Left colon (tissue), 2 donors: ENCODE measurements at places on chromosomes 7 and 10.

DNA sequence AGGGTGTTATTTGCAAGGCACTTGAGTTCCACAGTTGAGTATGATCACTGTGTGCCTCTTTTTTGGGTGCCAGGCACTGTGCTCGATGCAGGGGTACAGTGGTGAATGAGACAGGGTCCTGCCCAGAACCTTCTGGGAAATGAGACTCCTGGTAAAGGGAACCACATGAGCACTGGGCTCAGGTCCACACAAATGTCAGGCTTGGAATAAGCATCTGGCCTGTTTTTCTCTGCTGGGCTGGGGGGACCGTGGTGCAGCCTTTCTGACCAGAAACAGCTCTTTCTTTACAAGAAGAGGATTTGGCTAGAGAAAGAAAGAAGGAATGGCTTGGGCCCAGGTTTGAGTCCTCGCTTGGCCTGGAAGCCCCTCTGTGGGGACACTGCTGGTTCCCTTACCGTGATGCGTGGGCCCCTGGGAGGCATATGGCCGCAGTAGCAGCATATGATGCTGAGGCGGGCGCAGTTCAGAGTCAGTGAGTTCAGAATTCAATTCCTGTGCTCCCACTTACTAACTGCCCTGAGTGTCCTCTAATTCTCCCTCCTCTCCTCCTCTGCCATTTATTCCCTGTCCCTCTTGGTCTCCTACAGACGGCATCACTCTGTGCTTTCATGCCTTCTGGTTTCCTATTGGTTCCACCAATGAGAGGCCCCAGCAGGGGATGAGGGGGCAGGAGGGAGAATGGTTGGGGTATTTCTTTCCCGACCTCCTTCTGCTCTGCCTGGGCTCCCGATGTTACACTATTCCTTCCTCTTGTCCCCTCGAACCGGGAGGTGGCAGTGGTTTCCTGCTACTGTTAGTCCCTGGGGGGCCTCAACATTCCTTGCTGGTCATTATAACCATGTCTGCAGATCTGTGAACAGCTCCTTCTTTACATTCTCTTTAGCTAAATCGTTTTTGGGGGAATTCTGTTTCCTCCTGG lies 9.6 kb upstream of the KCP start:
- no peak for DNase-seq

GRCh38 chr10:86336341-86336740 lies 30.3 kb downstream of the GRID1 start:
- no peak for DNase-seq

DNA sequence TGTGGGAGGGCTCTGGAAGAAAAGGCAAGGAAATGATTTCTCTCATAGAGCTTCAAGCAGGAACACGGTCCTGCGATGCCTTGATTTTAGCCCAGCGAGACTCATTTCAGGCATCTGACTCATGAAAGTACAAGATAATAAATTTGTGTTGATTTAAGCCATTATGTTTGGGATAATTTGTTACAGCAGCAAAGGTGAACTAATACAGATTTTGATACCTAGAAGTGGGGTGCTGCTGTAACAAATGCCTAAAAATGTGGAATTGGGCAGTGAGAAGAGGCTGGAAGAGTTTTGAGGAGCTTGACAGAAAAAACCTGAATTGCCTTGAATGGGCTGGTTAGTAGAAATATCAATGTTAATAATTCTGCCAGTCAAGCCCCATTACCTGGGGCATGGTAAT lies 44.1 kb upstream of the NRF1 start:
- DNase-seq, result no peak

DNA sequence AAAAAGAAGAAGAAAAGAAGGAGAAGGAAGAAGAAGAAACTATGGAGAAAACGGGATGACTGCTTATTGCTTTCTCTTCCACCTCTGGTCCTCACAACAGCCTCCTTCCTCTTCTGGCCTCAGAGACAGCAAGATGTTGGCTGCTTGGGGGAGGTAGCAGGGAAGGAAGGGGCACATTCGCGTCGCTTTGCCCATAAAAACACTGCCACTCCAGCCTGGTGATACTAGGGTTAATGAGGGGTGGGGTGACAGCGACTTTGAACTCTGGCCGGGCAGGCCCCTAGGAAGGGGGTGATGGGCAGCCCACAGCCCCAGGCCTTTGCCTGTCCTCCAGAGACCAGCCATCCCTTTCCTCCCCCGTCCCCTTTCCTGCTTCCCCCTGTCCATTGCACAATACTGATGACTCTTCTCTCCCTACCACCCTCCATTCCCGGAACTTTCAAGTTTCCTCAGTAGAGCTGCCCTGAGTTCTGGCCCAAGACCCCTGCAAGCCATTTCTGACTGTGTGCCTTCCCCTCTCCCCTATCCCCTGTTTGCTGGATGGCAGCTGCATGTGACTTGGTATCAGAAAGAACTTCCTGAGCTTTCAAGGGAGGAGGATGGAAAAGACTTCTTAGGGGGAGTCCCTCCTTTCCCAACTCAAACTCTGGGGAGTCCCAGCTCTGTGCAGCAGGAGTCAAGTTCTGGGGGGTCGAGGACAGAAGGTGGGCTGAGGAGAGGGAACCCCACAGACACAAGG lies 2.2 kb upstream of the CUEDC2 start:
- no peak for DNase-seq

DNA sequence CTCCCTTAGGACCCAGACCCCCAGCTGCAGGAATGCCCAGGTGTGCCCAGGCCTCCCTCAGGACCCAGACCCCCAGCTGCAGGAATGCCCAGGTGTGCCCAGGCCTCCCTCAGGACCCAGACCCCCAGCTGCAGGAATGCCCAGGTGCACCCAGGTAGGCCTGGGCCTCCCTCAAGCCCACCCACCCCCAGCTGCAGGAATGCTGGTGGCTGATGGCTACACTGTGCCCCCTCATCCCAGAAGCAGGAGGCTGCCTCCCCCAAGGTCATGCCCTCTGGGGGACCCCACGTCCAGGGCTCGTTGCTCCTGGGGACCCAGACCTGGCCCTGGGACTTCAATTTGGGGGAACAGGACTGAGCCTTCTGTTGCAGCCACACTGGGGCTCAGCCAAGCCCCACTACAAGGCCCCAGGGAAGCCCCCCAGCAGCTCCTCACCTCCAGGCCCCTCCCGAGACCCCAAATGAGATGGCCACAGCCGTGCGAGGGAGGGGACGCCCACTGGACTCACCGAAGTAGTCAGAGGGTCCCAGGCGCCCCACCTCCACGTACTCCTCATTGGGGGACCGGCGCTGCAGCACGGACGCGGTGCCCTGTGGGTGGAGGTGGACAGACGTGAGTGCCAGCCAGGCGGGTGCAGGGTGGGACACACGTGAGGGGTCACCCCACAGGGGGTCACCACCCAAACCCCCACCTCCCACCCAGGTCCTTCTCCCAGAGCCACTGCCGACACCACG lies 31.4 kb upstream of the PDGFA start:
- DNase-seq, result no peak

- DNase-seq, result no peak
Observed at GRCh38 chr10:21501091-21501490, 24.4 kb downstream of the SKIDA1 start.

DNA sequence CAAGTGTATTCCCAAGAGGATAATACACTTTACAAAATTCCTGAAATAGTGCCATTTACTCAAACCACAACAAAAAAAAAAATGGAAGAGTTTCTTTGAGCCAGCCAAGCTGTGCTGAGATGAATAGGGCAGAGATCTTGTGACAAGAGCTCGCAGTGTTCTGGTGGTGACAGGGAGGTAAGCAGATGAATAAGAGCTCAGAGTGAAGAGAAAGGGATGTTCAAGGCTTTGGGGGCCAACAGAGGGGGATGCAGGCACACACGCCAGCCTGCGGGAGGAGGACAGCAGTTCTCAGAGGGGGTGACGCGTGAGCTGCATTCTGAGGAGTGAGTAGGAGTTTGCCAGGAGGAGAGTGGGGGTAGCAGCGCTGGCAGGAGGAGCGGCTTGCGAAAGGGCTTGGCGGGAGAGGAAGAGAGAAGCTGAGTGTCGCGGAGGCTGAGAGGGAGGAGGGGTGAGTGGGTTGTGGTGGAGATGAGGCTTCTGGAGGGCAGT lies 194.4 kb upstream of the IMMP2L start:
- peak; percentile 53 for DNase-seq

DNA sequence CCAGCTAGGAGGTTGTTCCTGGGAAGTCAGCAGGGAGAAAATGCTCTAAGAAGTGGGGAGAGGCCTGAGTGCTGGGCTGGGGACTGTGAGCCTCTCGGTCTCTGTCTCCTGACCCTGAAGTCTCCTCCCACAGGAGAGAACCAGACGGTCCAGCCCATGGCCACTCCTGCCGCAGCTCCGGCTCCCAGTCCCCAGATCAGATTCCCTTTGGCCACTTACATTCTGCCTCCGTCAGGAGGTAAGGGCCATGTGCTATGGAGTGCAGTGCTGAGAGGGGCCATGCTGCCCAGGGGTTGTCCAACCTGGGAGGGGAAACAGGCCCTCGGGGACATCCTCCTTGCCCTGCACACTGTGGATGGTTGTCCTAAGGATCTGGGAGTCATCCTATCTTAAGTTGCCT lies 21.3 kb upstream of the ZNF467 start:
- no peak for DNase-seq

DNA sequence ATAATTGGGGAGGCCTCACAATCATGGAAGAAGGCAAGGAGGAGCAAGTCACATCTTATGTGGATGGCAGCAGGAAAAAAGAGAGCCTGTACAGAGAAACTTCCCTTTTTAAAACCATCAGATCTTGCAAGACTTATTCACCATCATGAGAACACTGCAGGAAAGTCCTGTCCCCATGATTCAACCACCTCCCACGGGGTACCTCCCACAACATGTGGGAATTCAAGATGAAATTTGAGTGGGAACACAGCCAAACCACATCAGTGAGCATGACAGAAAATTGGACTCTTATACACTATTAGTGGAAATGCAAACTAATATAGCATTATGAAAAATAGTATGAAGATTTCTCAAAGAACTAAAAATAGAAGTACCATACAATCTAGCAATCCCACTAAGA lies 271.2 kb downstream of the MAGI2 start:
- DNase-seq, result no peak

DNA sequence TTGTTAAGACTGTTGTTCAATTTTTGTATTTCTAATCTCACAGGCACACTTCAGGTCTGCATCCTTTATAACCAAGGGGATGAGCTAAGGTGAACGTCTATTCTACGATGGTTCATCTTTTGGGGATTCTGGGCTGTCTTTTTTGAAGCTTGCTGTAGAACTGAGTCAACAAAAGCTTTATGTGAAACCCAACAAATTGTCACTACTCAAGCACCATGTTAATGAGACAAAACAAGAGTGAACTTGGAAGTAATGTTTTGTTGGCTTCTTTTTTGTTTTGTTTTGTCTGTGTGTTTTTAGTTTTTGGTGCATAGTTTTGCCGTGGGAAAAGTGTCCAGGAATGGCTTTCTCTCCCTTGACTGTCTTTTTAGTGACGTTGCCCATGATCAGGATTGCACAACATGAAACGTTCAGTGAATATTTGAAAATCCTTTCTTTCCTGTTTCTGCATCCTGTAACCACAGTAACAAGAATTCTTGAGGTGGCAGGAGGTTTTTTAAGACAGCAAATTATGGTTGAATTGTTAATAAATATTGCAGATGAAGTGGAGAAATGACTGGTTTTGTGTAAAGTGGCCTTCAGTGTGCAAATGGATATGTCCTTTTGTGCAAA lies 65.6 kb downstream of the WIPF3 start:
- no peak for DNase-seq

GRCh38 chr10:114638821-114639625 lies 19.1 kb downstream of the ABLIM1 start:
- no peak for DNase-seq

DNA sequence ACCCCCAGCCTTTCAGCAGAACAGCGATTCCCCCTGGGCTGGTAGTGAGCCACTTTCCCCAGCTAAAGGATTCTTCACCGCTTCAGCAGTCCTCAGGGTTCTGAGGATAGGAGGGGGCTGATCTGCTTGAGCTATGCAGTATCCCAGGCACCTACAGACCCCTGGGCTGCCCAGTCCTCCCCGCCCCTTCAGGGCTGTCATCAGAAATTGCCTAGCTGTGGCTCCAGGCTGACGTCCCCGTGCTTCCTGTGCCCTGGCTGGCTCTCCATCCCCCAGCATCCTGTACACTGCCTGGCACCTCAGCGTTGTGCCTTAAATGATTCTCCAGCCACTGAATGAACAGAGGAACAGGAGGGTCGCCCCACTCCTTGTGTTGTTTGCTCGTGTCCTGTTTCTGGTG lies 38.4 kb upstream of the CDH23 start:
- DNase-seq, result no peak
